Naive thymus-derived CD4-positive, alpha-beta T cell (primary cell): ENCODE measurements at places on chromosomes 12 and 14.

- no peak for DNase-seq
- H3K4me3 ChIP-seq = no peak overlapping the region
- H3K27me3 ChIP-seq = no peaks in the 10 kb centered on the region
Measured at GRCh38 chr12:913919-914698, 35.4 kb downstream of the RAD52 start.

DNA sequence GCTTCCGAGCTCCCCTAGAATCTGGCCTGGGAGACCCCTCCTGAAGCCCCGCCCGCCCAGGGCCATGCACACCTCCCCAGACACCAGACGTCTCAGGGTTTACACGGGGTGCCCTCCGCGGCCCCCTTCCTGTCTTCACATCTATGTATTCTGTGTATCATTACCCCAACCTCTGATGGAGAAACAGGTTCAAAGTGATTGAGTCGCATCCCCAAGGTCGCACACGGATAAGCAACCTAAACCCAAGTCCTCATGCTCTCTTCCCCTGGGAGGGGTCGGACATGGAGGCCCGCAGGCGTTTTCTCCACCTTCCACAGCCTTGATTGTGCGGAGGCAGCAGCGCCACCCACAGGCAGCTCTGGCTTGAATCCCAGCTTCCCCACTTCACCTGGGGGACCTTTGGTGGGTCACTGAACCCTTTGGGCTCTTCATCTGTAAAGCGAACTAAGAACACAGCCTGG is 237.3 kb downstream of the BCL11B start:
- H3K27ac ChIP-seq = no peak overlapping the region
- no peaks in the 10 kb centered on the region for H3K36me3 ChIP-seq
- DNase-seq = no peak

GRCh38 chr14:23829736-23830471 is 123.7 kb upstream of the DHRS4 start:
- H3K4me1 ChIP-seq = no peaks in the 10 kb centered on the region
- DNase-seq = no peak
- no peaks in the 10 kb centered on the region for H3K36me3 ChIP-seq
- no peak overlapping the region for H3K4me3 ChIP-seq
- no peaks in the 10 kb centered on the region for H3K27me3 ChIP-seq

DNA sequence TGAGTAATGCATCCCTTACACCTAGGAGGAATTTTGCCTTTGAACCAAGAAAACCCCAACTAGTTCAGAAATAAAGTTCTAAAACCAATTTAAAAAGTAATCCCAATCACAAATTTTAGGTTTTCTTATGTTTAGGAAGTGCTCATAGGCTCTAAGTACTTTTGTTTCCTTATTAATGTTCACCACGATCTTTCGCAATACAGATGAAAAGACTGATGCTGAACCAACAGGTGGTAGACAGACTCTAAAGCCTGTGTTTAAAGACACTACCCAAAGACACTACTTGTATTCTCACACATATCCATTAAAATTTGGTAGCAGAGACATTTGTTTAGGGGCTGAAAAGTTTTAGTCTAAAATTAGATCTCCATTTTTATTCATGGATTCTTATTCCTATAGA is 10.6 kb upstream of the PHLDA1 start:
- H3K36me3 ChIP-seq = no peaks in the 10 kb centered on the region
- no peak overlapping the region for H3K27ac ChIP-seq
- H3K27me3 ChIP-seq = no peaks in the 10 kb centered on the region
- no peak overlapping the region for H3K4me3 ChIP-seq
- no peaks in the 10 kb centered on the region for H3K4me1 ChIP-seq

DNA sequence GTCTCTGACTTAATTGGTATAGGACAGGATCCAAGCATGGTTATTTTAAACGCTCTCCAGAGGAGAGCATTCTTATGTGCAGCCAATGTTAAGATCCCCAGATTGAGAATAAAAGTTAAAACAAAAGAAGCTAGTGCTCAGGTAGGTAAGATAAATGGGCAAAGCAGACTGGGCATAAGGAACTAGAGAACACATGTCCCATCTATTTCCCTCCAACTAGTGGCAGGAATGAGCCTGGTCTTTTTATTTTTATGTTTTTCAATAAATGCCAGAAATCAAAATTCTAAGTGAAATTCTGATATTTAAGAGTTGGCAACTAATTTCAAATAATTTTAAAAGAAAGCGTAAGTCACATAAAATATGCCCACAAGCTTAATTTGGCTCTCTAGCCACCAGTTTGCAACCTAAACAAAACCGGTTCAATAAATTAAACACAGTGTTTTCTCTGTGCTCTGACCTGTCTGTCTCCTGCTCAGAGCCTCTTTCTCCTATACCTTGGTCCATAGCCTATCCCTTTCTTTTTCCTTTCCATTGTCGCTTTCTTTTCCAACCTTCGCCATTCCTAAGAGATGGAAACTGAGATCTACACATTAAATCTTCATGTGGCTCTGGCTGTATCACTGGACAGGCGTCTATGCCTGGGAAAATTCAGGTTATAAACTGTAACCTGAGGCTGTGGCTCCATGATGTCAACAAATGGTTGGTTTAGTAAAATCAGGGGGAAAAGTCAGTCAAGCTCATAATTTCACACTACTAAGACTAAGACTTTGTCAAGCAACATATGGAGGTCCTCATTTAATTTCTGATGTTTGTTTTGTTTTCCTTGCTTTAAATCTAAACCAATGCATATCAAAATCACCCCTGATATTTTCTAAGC is 5.5 kb downstream of the SLC38A1 start:
- no peak overlapping the region for H3K4me3 ChIP-seq
- no peak for DNase-seq
- no peaks in the 10 kb centered on the region for H3K27me3 ChIP-seq

- H3K36me3 ChIP-seq = no peaks in the 10 kb centered on the region
- H3K4me1 ChIP-seq = no peaks in the 10 kb centered on the region
- H3K27me3 ChIP-seq = no peaks in the 10 kb centered on the region
- DNase-seq = no peak
- no peak overlapping the region for H3K27ac ChIP-seq
- H3K4me3 ChIP-seq = no peak overlapping the region
Measured at GRCh38 chr12:52494518-52494917, 1.5 kb upstream of the KRT6A start.

DNA sequence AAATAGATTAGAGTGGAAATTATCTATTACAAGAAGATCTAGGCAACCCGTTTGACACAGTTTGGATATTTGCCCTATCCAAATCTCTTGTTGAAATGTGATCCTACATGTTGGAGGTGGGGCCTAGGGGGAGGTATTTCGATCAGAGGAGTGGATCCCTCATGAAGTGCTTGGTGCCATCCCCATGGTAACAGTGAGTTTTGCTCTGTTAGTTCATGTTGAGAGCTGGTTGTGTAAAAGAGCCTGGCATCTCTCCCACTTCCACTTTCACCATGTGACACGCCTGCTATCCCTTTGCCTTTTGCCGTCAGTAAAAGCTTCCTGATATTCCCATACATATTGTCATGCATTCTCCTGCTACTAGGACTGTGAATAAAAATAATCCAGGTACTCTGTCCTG is 66.4 kb upstream of the FLRT2 start:
- no peak overlapping the region for H3K4me3 ChIP-seq
- no peak for DNase-seq
- no peaks in the 10 kb centered on the region for H3K27me3 ChIP-seq

DNA sequence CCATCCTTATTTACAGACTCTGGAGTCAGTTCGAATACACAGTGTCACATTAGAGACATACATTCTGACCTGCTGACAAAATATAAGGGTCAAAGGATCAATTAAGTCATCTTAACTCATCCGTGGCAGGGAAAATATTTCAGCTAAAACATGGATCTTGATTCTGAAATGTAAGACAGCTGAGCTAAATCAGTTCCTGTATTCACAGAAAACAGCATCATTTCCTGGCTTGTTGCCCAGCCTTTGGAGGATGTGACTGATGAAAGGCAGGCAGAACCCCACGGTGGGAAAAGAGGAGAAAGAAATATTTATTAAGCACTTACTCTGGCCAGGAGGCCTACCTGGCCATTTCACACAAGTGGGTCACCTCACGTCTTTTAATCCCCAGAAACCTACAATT is 101.9 kb downstream of the GAS2L3 start:
- H3K27me3 ChIP-seq = no peaks in the 10 kb centered on the region
- no peak overlapping the region for H3K4me3 ChIP-seq
- no peaks in the 10 kb centered on the region for H3K36me3 ChIP-seq
- no peak overlapping the region for H3K27ac ChIP-seq

GRCh38 chr14:50423529-50423928 is 26.8 kb upstream of the CDKL1 start:
- H3K36me3 ChIP-seq = peaks cover 31% of the 10 kb centered on the region
- no peak for DNase-seq
- no peak overlapping the region for H3K4me3 ChIP-seq
- no peak overlapping the region for H3K27ac ChIP-seq
- no peaks in the 10 kb centered on the region for H3K4me1 ChIP-seq

DNA sequence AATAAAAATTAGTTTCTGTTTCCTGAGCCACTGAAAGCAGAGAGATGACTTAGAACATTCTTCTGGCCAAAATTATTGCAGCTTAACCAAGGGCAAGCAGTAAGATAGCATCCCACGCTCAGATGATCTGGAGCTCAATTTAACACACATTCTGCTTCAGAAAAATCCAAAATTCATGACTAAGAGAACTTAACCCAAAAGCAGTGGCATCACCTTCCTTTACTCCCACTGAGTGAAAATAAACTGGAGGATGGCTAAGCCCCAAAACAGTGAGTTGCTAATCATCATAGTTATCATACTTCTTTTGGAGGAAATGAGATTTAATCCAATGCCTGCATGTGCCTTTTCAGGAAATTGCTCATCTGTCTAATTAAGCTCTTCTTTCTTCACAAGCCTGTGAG is 195.4 kb downstream of the DUSP6 start:
- H3K4me1 ChIP-seq = no peaks in the 10 kb centered on the region
- no peak overlapping the region for H3K27ac ChIP-seq
- no peaks in the 10 kb centered on the region for H3K27me3 ChIP-seq
- no peaks in the 10 kb centered on the region for H3K36me3 ChIP-seq
- DNase-seq = no peak

DNA sequence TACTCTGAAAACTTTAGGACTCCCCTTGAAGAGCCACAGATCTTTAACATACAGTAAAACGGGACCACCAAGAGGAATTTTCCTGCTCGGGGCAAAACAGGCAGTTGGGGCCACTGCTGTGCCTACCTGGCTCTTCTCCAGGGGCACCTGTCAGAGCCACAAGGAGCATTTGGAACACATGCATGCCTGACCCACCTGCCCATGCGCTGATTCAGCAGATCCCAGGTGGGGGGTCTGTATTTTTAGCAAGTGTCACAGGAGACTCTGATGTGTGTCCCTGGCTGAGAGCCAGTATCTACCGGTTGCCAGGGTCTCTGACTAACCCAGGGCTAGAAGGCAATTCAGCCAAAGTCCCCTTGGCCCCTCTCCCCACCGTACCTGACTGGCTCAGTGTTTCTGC is 6.5 kb downstream of the CTDSP2 start:
- DNase-seq = no peak
- H3K36me3 ChIP-seq = no peaks in the 10 kb centered on the region
- peak overlapping the region; percentile 89 for H3K27ac ChIP-seq
- H3K4me1 ChIP-seq = peaks cover 93% of the 10 kb centered on the region

GRCh38 chr12:52327830-52328500 is 6.8 kb upstream of the KRT83 start:
- no peak for DNase-seq
- H3K27ac ChIP-seq = no peak overlapping the region
- H3K36me3 ChIP-seq = no peaks in the 10 kb centered on the region
- peaks cover 6% of the 10 kb centered on the region for H3K4me1 ChIP-seq
- no peaks in the 10 kb centered on the region for H3K27me3 ChIP-seq

DNA sequence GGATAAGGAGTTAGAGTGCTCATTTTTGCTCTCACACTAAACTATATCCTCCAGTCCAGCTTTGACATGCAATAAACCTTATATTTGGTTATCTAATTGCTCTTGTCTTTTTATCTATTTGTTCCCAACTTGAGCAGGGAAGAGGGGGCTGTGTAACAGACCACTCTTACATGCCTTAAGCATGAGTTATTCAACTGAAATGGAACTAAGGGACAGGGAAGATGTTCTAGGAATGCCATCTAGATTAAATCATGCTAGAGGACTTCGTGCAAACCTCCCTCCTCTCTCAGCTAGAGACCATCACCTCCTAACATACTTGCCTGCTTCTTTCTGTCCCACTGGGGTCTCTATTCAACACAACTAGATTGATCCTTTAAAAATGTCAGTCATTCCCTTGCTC is 20.6 kb downstream of the SPX start:
- H3K27ac ChIP-seq = no peak overlapping the region
- no peaks in the 10 kb centered on the region for H3K27me3 ChIP-seq
- H3K36me3 ChIP-seq = no peaks in the 10 kb centered on the region
- no peaks in the 10 kb centered on the region for H3K4me1 ChIP-seq
- no peak for DNase-seq

- DNase-seq = no peak
- H3K27me3 ChIP-seq = no peaks in the 10 kb centered on the region
- H3K27ac ChIP-seq = peak overlapping the region; percentile 100
- peak overlapping the region; percentile 91 for H3K4me3 ChIP-seq
- peaks cover 11% of the 10 kb centered on the region for H3K4me1 ChIP-seq
Measured at GRCh38 chr14:68796418-68797101, 3.7 kb upstream of the ZFP36L1 start.

DNA sequence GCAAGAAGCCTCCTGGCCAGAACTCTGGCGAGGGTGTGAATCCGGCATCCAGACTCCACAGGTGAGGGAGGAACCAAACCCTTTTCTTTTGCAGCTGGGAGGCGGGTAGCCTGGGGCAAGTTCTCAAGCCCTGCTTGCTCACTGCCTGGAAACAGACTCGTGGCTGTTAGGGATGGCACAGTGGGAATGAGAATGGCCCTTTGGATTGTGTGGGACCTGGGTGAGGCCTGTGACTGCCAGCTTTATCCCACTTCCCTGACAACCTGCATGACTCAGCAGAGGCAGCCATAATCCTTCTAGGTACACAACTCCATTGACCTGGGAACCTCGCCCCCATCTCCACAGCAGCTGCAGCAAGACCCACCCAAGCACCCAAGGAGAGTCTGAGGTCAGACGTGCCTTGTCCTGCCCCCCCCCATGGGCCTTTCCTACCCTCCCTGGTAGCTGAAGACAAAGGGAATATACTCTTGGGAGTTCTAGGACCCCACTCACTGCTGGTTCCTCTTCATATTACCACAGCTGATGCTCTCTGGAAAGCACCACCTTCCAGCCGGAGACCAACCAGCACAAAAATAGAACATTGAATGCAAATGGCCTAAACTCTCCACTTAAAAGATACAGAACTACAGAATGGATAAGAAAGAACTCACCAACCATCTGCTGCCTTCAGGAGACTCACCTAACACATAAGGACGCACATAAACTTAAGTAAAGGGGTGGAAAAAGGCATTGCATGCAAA is 5.1 kb upstream of the GPR33 start:
- H3K36me3 ChIP-seq = no peaks in the 10 kb centered on the region
- DNase-seq = no peak
- no peaks in the 10 kb centered on the region for H3K4me1 ChIP-seq
- H3K27me3 ChIP-seq = no peaks in the 10 kb centered on the region
- H3K27ac ChIP-seq = no peak overlapping the region

- H3K4me3 ChIP-seq = no peak overlapping the region
- no peak overlapping the region for H3K27ac ChIP-seq
- DNase-seq = no peak
- H3K27me3 ChIP-seq = no peaks in the 10 kb centered on the region
- no peaks in the 10 kb centered on the region for H3K4me1 ChIP-seq
Measured at GRCh38 chr12:71242511-71242910, 84.7 kb upstream of the TSPAN8 start.
